Activated CD8-positive, alpha-beta memory T cell treated with anti-CD3 and anti-CD28 coated beads, Interleukin-2, amount 10 ng/mL, durations not matched to agents 7 days and 5 days (primary cell): ENCODE measurements at places on chromosomes 4 and X. TPM values are rescaled to one million over a fixed set of nuclear protein-coding genes. Genes with fewer than 3 reads are reported as not detected.

WDR17 gene
- total RNA-seq = 0.44 TPM

SERPINA7 gene
- not detected for total RNA-seq

SLC38A5 gene
- total RNA-seq = 123 TPM

SEPTIN11 gene
- total RNA-seq = 33.3 TPM

HCCS gene
- total RNA-seq = 18.9 TPM

NOX1 gene
- not detected for total RNA-seq

CT83 gene
- total RNA-seq = not detected

UGT2B11 gene
- not detected for total RNA-seq

AMTN gene
- total RNA-seq = not detected

MTMR8 gene
- 4.6 TPM for total RNA-seq

MAGEC1 gene
- total RNA-seq = not detected

CENPVL3 gene
- total RNA-seq = not detected

C4orf50 gene
- total RNA-seq = 1.1 TPM

ADGRG2 gene
- total RNA-seq = not detected

ARHGEF9 gene
- 54.1 TPM for total RNA-seq

ARSJ gene
- total RNA-seq = not detected

MBNL3 gene
- 25.1 TPM for total RNA-seq

TLL1 gene
- not detected for total RNA-seq

FRYL gene
- total RNA-seq = 80.8 TPM

DNA sequence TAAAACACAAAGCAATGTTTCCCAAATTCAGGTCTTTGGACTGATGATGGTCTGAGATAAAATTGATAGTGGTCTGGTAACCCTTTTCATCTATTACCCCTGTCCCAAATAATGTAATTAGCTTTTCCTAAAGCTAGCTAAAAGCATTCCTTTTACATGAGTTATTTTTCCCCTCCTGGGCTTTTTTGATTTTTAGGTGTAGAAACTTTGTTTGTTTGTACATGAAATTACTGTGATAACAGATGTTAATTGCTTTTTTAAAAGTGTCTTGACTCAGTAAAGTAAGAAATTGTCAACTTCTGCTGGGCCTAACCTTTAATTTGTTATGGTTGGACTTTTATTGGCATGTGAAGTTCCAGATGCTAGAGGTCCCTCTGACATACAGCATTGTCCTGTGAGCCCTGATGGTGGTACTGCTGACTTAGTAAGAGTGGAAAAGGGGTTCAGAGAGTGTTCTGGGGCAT, 145.5 kb downstream of the ARHGAP10 start:
- no peak for DNase-seq
- no peaks in the 10 kb centered on the region for H3K27me3 ChIP-seq
- no peak overlapping the region for H3K4me3 ChIP-seq
- H3K27ac ChIP-seq = no peak overlapping the region
- peaks cover 9% of the 10 kb centered on the region for H3K36me3 ChIP-seq

GRCh38 chrX:140762061-140762460, 52.5 kb downstream of the LINC00632 start:
- no peaks in the 10 kb centered on the region for H3K36me3 ChIP-seq
- H3K4me1 ChIP-seq = no peaks in the 10 kb centered on the region
- peaks cover 16% of the 10 kb centered on the region for H3K27me3 ChIP-seq
- H3K27ac ChIP-seq = no peak overlapping the region
- no peak overlapping the region for H3K4me3 ChIP-seq

- no peaks in the 10 kb centered on the region for H3K4me1 ChIP-seq
- no peak overlapping the region for H3K27ac ChIP-seq
- DNase-seq = no peak
- H3K4me3 ChIP-seq = no peak overlapping the region
These were observed 31.8 kb downstream of the TBCK start for GRCh38 chr4:106284227-106284626.

DNA sequence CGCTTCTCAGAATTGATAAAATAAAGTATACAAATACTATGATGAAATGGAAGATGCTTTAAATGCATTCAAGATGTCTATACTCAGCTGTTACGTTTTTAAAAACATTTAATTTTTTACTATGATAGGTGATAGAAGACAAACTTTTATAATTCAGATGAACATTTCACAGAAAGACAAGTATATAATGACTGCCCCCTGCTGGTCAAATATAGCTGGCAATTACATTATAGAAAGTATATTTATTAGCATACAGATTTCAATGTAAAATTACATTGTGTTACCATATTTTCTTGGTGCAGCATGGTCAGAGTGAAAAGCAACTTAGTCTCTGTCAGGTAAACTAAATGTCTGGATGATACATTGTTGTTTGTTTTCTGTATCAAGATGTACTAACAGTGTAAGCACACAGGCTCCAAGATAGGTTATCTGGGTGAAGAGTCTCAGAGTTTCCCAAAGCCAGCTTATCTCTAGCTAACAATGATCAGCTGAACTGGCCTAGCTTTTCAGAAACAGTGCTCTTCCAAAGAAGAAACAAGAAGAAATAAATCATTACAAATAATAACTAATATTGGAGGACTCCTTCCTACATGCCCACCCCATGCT, 54.1 kb downstream of the SRPX start:
- peaks cover 12% of the 10 kb centered on the region for H3K27me3 ChIP-seq
- no peak for DNase-seq
- no peaks in the 10 kb centered on the region for H3K36me3 ChIP-seq
- no peaks in the 10 kb centered on the region for H3K4me1 ChIP-seq

GRCh38 chr4:128107766-128108165, 46.7 kb downstream of the LARP1B start:
- H3K4me3 ChIP-seq = no peak overlapping the region
- H3K27me3 ChIP-seq = no peaks in the 10 kb centered on the region
- H3K36me3 ChIP-seq = peaks cover 14% of the 10 kb centered on the region

- no peak overlapping the region for H3K27ac ChIP-seq
- H3K4me1 ChIP-seq = peaks cover 10% of the 10 kb centered on the region
- DNase-seq = no peak
- H3K36me3 ChIP-seq = peaks cover 19% of the 10 kb centered on the region
These were observed 11.5 kb downstream of the SLAIN2 start for GRCh38 chr4:48352793-48353192.

GRCh38 chr4:145001635-145002034, 96.4 kb downstream of the ANAPC10 start:
- no peaks in the 10 kb centered on the region for H3K27me3 ChIP-seq
- DNase-seq = no peak
- no peak overlapping the region for H3K4me3 ChIP-seq
- H3K27ac ChIP-seq = no peak overlapping the region
- peaks cover 34% of the 10 kb centered on the region for H3K36me3 ChIP-seq
- H3K4me1 ChIP-seq = no peaks in the 10 kb centered on the region

DNA sequence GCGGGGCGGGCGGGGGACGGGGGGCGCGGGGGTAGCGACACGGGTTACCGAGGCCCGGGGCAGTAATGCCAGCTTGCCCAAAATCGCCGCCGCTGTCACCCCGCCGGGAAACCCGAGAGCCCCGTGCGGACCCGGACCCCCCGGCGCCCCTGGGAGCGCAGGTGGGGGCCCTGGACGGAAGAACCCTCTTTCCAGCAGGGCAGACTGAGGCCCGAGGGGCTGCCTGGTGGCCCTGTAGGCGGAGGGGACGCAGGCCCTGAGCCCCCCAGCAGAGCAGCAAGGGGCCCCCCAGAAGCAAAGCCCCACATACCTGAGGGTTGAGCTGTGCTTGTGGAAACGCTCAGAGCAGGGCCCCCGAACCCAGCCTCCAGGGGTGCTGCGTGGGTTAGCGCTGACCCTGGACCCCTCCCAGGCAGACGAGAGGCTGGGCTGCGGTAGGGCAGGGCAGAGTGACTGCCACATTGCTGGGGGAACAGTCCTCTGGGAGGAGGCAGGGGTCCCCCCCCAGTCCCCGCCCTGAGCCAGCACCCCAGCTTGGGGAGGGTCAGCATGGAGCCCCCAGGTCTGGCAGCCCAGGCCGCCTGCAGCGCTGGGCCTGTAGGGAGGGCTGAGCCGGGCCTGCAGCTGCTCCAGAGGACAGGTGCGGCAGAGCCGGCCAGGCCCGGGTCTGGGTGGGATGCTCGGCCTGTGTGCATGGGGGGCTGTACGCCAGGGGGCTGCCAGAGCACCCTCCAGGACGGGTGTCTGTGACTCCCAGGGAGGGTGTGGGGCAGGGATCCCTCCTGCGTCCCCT, 646 bp downstream of the DOK7 start:
- no peak for DNase-seq
- H3K36me3 ChIP-seq = no peaks in the 10 kb centered on the region
- H3K27ac ChIP-seq = no peak overlapping the region
- peaks cover 15% of the 10 kb centered on the region for H3K27me3 ChIP-seq
- H3K4me3 ChIP-seq = no peak overlapping the region
- H3K4me1 ChIP-seq = no peaks in the 10 kb centered on the region

GRCh38 chr4:70688795-70689231, 481 bp downstream of the UTP3 start:
- H3K4me3 ChIP-seq = peak overlapping the region; percentile 99
- H3K27ac ChIP-seq = peak overlapping the region; percentile 95
- peaks cover 30% of the 10 kb centered on the region for H3K4me1 ChIP-seq
- peaks cover 13% of the 10 kb centered on the region for H3K36me3 ChIP-seq
- H3K27me3 ChIP-seq = no peaks in the 10 kb centered on the region
- peak; percentile 44 for DNase-seq

DNA sequence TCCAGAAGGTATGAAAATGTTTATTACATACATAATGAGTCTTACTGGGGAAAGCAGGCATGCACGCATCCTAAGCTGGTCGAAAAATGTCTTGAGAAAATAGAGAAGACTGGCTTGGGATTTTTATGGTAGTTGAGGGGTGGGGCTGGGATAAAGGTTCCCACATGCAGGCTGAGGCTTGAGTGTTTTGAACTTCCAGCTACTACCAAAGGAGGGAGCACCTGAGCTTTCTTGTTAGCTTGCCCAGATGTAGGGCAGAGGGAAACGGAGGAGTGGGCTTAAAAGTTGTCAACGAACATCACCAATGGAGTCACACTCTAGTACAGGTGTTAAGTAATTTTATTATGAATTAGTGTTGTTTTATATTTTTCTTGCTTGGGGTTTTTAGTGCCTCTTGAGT, 39.6 kb upstream of the SRPX start:
- no peak overlapping the region for H3K27ac ChIP-seq
- no peaks in the 10 kb centered on the region for H3K36me3 ChIP-seq
- H3K27me3 ChIP-seq = no peaks in the 10 kb centered on the region
- no peak overlapping the region for H3K4me3 ChIP-seq
- no peaks in the 10 kb centered on the region for H3K4me1 ChIP-seq

DNA sequence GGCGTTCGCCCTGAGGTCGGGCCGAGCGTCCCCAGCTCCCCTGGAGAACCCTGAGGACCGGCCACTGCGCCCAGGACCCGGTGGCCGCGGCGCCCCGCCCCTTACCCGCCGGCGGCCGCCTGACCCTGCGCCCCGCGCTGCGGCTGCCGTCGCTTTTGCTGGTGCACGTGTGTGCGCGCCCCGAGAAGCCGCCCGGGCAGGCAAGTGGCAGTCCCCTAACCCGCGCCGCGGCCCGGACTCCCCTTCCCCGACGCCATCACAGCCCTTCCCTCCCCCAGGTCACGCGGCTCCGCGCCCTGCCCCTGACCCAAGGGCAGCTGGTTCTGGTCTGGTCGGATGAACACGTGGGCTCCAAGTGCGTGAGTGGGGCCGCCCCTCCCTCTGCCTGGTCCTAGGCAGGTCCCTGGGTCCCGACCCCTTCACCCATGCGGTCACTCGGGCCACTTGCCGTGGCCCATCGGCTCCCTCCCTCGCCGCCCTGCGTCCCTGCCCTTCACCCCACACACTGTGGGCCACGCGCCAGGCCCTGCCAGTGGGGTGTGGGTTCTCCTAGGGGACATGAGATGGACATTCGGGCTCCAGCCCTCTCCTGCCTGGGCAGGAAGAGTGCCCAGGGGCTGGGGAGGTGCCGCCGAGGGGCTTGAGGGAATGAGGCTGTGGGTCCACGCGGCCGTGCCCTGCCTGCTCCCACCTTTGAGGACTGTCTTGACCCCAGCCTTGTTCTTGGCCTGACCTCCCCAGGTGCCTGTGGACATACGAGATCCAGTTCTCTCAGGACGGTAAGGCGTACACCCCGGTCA, 8.0 kb upstream of the FGFRL1 start:
- no peak overlapping the region for H3K4me3 ChIP-seq
- peaks cover under 1% of the 10 kb centered on the region for H3K4me1 ChIP-seq
- DNase-seq = no peak
- no peaks in the 10 kb centered on the region for H3K36me3 ChIP-seq
- peaks cover 39% of the 10 kb centered on the region for H3K27me3 ChIP-seq

GRCh38 chr4:150348079-150348478, 233.9 kb upstream of the MAB21L2 start:
- H3K27me3 ChIP-seq = no peaks in the 10 kb centered on the region
- H3K27ac ChIP-seq = no peak overlapping the region
- no peak overlapping the region for H3K4me3 ChIP-seq

DNA sequence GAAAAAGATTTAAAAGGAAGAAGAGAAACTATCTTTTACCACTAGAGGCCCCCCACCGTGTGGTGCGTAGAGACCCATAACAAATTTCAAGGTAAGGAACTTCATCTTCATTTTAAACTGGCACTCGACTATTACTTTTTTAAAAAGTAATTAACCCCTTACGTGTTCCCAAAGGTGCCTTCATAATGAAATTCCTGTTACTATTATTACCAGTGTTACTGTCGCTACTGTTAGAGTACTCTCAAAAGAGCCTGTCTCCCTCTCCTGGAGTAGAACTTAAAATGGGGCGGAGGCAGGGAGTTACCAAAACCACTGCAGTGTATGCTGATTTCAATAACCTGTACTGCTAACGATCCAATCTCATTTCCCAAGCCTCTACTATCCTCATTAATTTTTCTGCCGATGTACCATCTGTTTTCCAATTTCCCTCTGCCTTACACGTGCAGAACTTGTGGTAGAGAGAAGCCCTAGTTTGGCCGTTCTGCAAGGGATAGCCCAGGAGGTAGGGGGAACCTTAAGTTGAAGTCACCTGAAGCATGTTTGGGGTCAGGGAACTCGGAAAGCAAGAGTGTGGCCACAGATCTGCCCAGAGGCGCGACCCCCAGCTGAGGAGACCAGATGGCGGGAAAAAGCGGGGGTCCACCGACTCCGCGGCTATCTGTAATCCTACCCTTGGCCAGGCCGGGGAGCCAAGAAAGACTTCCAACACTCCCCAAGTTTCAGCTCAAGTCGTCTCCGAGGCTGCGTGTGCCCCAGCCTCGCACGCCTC, 720 bp upstream of the STK26 start:
- peak overlapping the region; percentile 91 for H3K4me3 ChIP-seq
- H3K27me3 ChIP-seq = no peaks in the 10 kb centered on the region
- H3K27ac ChIP-seq = peak overlapping the region; percentile 94
- H3K36me3 ChIP-seq = peaks cover 5% of the 10 kb centered on the region

- H3K4me1 ChIP-seq = peaks cover 15% of the 10 kb centered on the region
- no peak overlapping the region for H3K27ac ChIP-seq
- DNase-seq = no peak
These were observed 6.8 kb downstream of the STAP1 start for GRCh38 chr4:67565284-67565683.

GRCh38 chr4:184293552-184293951, 75.9 kb upstream of the ENPP6 start:
- peaks cover 22% of the 10 kb centered on the region for H3K4me1 ChIP-seq
- no peak for DNase-seq
- no peaks in the 10 kb centered on the region for H3K27me3 ChIP-seq
- no peak overlapping the region for H3K4me3 ChIP-seq
- H3K36me3 ChIP-seq = peaks cover 6% of the 10 kb centered on the region
- H3K27ac ChIP-seq = no peak overlapping the region

DNA sequence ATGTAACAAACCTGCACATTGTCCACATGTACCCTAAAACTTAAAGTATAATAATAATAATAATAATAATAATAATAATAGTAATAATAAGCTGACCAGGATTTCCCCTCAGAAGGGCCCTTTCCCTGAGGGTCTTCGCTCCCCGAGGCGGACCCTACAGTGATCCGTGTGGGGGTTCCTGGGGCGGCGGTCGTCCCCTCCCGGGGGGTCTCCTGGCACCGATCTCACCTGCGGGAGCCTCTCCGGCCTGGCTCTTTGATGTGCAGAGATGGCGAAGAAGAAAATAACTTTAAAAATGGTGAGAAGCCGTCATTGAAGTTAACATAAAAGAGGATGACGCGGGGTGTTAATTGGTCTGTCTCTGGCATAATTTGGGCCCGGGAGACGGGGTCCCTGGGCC, 48.2 kb upstream of the PPP2R3B start:
- no peaks in the 10 kb centered on the region for H3K27me3 ChIP-seq
- H3K4me1 ChIP-seq = peaks cover 3% of the 10 kb centered on the region
- no peak overlapping the region for H3K27ac ChIP-seq
- DNase-seq = no peak
